NCI-H774 (cell line): ENCODE measurements at places on chromosomes 5 and 9.

- peak; percentile 21 for DNase-seq
Measured at GRCh38 chr5:73120222-73121118, at the start of gene TMEM171. TSS of gene TMEM171 (plus strand) at chr5:73120575. CDS start at chr5:73123374, 2,799 bp downstream.

GRCh38 chr9:38687389-38687842 is 32.5 kb downstream of the FAM240B start:
- peak; percentile 71 for DNase-seq

DNA sequence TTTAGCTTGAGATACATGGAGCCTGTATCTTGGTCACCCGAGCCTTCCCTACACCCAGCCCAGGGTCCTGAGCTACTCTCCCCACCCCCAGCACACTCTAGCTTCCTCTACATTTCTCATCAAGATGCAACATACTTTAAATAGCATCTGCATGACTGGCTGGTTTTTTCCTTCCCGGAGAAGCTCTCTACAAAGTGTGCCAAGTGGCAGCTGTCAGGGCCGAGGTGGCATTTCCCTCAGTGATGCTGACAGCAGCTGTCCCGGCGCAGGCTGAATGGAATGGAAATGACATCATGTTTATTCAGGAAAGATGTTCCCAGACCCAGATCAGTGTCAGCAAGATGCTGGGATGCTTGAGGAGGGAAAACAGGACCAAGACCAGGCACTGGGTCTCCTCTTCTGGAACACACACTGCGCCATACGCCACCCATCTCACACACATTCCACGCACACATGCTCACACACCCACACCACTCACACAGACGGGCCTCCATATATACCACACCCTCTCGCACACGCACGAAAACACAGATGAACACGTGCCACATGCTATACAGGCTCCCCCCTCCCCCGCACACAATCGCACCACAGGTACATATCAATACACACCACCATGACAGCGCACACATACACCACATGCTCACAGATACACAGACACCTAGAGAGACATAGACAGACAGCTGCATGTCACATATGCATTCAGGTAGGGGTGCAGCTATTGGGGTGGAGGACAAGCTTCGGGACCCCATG is 67.8 kb downstream of the LHX2 start:
- DNase-seq: peak; percentile 5

- no peak for DNase-seq
Measured at GRCh38 chr5:152125661-152126205, 201.1 kb upstream of the GLRA1 start.

DNA sequence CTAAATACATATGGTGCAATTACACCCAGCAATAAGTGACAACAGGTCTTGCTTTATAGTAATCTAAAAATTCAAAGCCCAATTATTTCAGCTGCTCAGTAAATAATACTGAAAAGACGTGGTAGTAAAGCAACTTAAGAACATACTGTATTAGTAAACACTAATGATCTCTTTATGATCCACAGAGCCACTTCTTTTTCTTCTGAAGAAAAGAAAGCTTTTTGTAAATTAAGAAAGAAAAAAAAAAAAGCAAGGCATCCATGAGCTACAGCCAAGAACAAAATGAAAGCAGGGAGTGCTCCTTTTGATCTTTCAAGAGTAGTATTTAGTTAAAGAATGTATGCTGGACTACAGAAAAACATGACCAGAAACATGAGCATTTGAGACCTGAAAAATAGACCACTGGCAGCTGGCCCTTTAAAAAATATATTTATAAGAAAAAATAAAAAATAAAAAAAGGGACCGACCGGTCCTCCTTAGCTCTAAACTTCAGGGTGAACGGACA is 348.7 kb downstream of the GLIS3 start:
- no peak for DNase-seq

DNA sequence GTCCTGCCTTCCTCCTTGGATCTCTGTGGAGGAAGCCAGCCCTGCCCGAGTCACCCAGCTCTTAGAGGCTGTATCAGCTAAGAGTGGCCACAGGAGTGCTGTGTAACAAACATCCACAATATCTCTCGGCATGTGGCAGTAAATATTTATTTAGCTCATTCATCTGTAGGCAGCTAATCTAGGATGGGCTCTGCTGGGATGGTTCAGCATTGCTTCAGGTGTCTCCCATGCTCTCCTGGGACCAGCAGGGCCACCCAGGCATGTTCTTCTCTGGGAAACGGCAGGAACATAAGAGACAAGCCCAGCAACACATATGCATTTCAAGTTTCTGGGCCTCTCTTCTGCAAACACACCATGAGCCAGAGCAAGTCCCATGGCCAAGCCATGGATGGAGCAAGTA is 56.1 kb downstream of the HRH2 start:
- no peak for DNase-seq

DNA sequence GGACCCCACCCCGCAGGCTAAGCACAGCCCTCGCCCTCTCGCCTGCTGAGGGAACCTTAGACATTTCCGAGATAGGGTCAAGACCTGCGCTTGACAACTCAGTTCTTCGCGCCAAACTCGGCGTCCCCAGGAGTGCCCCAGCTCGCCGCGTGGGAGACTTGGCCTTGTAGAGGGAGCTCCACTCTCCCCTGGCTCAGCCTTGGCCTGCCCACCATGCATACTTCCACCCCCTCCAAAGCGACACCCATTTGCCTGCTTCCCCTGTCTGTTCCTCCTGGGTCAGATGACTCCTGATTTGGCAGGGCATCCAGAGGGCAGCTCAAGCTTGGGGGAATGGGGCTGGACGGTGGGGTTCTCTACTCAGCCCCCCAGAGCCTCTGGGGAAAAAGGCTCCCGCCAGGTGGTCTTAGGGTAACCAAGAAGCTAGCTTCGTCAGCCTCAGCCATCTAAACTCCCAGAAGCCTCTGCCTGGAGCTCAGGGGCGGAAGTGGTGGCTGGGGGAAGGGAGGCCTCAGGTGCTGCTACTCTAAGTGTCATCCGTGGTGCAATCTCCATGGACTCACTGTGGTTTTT is 560 bp downstream of the DOCK2 start:
- no peak for DNase-seq

GRCh38 chr5:138653502-138653901 is 78.3 kb upstream of the HSPA9 start:
- peak; percentile 14 for DNase-seq

DNA sequence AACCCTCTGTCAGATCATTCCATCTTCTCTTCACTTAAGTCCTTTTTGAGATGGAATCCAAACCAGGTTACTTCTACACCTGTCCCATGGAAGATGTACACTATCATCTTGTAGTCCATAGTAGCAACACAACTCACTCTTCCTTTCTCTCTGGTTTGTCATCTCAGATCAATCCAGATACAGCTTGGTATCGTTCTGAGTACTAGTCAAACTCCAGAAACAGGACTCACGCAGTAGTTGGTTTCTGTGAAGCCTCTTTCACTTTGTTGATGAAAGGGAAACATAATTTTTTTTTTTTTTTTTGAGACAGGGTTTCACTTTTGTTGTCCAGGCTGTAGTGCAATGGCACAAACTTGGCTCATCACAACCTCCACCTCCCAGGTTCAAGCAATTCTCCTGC is 484.0 kb downstream of the PRDM9 start:
- DNase-seq: no peak

DNA sequence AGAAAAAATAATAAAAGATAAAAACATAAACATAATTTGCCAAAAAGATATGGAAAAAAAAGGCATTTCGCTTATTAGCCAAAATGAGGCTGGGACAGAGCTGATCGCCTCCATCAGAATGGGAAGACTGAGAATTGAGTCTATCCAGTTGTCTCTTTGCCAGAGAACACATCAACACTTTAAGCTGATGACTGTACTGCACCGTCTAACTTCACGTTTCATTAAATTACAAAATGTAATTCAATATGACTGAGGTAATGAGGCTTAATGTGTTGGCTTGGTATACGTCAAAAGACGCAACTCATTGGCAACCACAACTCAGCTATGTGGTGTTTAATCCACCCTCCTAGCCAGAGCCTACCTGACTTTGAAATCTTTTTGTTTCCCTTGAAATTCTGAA is 462.7 kb upstream of the CD180 start:
- DNase-seq: no peak

DNA sequence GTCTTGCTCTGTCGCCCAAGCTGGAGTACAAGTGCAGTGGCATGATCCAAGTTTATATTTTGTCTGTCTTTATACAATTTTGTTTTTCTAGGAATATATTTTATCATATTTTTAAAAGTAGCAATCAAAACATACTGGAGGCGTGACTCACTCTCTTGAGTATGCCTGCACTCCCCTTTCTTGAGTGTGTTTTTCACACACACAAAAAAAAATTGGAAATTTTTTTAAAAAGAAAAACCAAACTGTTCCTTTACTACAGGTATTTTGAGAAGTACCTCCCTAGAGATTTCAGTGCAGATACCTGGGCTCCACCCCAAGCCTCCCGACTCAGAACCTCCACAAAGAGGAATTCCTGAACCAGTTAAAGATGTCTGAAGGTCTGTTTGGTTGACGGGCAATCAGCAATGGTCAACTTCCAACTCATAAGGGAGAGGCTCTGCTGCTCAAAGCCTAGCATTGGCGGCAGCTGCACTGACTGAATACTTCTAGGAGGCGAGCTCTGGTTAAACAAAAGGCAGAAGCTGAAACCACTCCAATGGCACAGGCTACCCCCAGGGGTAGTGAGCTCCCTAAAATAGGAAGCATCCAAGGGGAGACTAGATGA is 27.4 kb downstream of the PDE6A start:
- no peak for DNase-seq

- DNase-seq: no peak
Measured at GRCh38 chr5:151897896-151898295, 26.8 kb downstream of the GLRA1 start.

DNA sequence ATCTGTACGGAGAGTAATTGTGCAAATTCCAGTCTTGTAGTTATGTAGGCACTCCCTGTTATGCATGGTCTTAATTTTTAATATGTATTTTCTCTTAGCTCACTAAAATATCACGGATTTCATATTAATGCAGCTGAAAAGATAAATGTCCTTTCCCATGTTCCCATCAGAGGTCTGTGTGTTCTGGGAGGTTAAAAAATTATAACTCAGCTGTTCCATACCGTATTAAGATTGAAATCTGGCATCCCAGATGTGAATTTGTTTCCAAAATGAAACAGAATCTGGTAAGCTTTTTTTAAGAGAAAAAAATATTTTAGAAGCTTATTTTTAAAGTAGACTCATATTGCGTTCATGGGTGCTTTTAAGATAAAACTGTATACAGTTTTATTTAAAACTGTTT is 44.3 kb downstream of the SEMA6A start:
- DNase-seq: no peak

- no peak for DNase-seq
Measured at GRCh38 chr5:10964806-10965205, 203.8 kb upstream of the DAP start.
